Spleen (tissue), 13 donors: ENCODE measurements at places on chromosomes 3 and 15. TPM values are rescaled to one million over a fixed set of nuclear protein-coding genes. Genes with fewer than 3 reads are reported as not detected.

Gene ZPLD1
- not detected for total RNA-seq

Gene POLR2M
- total RNA-seq = 34.1 TPM

GRCh38 chr3:150300852-150301517, 107.1 kb upstream of the TSC22D2 start:
- no peaks in the 10 kb centered on the region for H3K36me3 ChIP-seq
- H3K27me3 ChIP-seq = no peaks in the 10 kb centered on the region
- H3K27ac ChIP-seq = no peak overlapping the region
- H3K4me1 ChIP-seq = no peaks in the 10 kb centered on the region

- H3K4me1 ChIP-seq = peaks cover 43% of the 10 kb centered on the region
- no peaks in the 10 kb centered on the region for H3K27me3 ChIP-seq
- no peak for DNase-seq
- H3K36me3 ChIP-seq = no peaks in the 10 kb centered on the region
- no peak overlapping the region for H3K4me3 ChIP-seq
Measured at GRCh38 chr3:30493911-30494311, 112.5 kb upstream of the TGFBR2 start.
